ENCODE measurements at places on chromosomes 2 and 18.
A peak's percentile ranks its signal among the peaks of the same experiment; 100 is the strongest.

DNA sequence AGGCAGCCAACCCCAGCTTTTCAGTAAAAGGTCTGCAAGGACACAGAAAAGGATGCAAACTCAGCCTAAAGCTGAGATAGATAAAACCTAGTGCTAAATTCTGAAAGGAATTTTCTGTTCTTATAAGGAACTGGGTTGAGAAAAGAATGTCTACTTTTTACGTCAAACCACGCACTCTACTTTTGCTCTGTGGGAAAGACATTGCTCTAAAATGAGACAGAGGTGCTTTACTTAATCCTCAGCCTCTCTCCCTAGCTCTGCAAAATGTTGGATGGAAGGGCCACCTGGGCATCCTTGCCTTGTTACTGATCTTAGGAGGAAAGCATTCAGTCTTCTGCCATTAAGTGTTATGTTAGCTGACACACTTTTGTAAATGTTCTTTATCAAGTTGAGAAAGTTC is 72.1 kb upstream of the LINC00305 start:
- no peak for DNase-seq

DNA sequence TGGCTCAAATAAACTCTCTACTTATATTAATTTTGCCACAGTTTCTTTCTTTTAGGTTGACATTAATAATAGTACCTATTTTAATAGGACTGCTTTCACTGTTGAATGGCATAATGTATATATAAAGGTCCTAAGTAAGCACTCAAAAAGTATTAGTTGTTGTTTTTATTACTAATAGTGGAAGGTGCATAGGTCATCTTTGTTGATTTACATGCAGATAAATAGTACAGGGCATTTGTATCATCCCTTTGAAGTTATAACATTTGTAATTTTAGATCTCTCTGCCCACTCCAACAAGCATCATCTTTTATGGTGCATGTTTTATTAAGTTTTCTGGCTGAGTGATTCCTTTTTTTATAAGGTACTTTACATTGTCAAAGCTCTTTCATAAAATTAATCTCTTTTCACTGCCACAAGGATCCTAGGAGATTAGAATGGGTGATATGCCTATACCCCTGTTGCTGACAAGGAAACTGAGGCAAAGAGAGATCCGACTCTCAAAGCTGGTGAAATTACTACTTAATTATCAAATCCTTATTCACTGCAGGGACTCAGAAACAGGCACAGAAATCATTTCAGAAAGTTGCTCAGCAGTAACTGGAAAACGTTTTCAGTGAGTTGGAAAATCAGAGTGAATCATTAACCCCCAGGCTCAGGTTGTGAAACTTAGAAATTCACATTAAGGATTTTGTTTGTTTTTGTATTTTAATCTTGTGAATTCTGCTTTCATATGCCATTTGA is 299.6 kb downstream of the AGPS start:
- no peak for DNase-seq

- no peak for DNase-seq
Measured at GRCh38 chr2:168300460-168300859, 53.1 kb upstream of the STK39 start.

DNA sequence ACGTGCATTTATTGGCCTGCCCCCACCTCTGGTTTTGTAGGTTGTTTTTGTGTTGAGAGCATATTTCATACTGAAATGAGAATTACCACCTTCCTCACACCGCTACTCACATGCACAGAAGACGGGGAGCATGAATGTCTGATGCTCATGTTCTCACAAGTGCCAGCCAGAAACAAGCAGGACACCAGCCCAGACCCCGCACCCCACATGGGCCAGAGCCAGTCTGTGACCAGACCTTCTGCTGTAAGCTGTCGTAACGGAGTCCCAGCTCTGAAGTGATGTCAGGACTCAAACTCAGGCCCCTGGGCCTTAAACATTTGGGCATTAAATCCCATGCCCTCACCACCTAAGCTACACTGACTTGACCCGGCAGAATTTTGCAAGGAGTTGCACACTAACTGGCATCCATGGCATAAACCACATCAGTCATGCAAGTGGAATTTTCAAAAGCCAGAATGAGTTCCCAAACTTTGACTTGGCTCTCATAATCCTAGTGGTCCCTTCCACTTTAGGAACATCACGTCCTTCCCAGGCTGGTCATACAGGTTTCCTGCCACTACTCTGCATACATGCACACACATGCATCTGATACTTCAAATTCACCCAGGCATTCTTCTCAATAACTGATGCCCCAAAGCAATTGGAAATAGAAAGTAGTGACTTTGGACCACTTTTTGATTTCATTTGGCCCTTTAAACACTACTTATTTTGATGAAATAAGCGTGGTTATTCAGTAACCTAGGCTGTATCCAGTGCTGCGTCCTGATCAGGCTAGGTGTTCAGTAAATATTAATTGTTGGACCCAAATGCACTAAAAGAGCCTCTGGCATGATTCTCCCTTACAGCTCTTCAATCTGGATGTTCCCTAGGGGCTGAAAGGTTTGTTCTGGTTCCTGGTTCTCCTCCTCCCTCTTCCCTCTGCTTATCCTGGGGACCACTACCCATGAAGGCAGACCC is 223.1 kb upstream of the ID2 start:
- DNase-seq = no peak

DNA sequence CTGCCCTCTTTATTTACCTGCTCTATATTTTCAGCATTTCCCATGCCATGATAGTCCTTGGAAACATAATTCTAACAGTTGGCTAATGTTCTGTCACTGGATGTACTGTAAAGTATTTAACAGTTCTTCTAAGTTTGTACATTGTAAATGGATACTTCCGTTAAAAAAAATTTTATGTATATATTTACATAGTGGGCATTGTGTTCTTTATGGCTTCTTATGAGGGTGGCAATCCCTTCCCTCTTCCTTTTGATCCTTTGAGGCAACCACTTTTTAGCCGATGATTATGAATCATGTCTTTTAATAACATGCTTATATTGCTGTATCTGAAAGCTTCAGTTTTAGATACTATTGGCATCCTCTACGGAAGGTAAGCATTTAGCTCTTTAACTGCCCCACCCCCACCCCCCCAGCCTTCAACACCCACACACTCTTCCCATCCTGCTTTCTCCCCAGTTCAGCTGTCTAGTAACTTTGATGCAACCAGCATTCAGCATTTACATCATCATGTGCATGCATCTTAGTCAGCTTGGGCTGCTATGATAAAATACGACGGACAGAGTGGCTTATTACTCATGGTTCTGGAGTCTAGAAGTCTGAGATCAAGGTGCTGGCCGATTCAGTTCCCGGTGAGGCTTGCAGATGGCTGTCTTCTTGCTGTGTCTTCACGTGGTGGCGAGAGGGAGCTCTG is 21.0 kb upstream of the EDAR start:
- DNase-seq = no peak

DNA sequence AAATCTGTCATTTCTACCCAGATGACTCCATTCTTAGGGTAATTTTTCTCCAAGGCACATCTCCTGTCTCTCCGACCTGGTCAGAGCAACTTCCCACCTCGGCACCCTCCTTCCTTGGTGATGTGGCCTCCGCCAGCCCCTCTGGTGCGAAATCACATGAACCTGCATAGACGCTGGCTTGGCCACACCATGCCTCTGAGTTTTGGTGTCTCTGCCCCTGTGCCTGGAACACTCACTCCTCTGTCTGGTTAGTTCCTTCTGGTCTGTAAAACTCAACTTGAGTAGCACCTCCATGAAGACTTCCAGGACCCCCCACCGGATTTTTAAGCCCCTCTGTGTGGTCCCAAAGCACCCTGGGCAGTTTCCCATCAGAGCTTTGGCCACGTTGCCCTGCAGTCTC is 83.2 kb upstream of the OTOS start:
- no peak for DNase-seq

DNA sequence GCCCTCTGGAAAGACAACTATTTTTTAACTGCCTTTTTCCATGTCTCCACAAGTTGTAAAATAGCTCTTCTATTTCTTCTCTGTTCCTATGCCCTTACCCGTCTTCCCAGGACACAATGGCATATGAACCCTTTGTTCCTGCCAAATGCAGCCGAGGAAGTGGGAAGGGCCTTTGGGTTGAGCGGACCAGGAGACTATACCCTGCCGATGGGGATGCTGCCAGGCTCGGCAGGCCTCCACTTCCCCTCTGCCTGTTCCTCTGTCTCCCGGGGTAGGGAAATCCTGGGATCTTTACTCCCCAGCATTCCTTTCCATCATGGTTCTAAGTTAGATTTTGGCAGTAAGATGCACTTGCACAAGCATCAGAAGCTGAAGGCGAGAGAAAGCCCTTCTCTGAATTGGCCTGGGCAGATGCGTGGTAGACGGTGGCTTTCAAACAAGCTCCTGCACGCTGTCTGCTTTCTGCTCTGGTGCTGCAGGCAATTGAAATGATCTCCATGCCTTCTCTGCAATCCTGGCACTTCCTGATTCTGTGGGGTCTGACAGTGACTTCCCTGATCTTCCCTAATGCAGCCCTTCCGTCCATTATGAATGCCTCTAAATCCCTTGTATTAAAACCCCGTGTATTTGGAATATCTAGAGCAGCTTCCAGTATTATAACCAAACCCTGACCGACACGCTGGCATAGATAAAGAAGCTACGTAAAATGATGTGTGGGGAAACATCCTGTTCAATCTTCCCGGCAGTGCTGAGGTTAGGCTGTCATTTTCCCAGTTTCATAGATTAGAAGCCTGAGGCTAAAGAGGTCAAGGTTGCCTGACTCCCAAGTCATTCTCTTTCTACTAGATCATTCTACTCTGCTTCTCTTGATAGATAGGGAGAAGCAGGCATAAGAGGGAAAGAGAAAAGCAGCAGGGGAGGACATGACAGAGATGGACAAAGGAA is 69.8 kb downstream of the MCFD2 start:
- no peak for DNase-seq

DNA sequence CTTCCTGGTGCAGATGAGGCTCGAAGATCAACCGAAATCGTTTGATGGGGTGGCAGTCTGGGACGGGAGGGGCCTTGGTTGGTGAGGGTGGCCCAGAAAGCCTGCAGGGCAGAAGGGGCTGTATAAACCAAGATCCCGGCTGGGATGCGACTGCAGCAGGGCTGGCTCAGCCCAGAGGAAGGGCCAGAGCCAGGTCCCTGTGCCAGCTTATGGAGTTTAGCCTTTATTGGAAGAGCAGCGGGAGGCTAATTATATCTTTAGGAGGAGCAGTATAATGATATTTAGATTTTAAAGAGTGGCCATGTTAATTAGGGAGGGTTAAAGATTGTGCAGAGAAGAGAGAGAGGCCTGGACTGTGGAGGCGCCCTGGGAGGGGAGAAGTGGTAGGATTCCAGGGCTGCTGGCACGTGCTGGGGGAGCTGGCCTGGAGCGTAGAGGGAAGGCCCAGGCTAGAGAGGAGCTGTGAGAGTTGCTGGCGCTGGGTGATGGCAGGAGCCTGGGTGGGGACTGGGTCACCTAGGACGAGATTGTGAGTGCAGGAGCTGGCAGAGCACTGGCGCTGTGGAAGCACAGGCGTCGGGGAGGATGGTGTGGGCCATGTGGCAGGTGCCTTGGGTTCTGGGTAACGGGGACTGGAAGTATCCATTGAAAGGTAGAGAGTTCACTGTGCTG is 25.1 kb downstream of the TRAF3IP1 start:
- no peak for DNase-seq

DNA sequence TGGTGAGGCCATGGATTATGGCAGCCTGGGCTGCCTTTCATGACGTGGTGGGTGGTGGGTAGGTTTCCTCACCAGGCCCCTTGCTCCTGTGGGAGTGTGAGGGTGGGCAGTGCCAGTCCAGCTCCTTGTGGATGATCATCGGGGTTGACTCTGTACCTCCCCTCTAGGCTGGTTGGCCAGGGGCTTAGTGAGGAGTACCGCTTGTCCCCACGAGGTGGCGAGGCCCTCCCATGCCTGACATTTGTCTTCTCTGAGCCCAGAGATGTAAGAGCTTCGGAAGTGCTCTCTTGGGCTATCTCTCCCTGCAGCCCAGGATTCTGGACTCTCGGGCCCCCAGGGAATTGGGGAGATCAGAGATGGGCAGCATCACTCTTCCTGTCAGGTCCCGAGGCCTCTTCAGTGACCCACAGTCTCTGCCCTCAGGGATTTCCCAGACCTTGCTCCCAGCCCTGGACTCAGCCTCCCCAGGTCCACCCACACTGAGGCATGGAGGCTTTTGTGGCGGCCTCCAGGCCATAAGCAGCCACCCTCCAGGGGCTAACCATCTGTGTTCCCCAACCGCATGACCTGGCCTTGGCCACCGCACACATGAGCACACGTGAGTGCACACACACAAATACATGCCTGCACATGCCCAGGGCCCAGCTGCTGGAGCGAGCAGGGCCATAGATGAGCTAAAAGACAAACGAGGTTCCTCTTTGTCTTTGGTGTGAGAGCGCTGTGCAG is 6.5 kb downstream of the SPR start:
- no peak for DNase-seq

DNA sequence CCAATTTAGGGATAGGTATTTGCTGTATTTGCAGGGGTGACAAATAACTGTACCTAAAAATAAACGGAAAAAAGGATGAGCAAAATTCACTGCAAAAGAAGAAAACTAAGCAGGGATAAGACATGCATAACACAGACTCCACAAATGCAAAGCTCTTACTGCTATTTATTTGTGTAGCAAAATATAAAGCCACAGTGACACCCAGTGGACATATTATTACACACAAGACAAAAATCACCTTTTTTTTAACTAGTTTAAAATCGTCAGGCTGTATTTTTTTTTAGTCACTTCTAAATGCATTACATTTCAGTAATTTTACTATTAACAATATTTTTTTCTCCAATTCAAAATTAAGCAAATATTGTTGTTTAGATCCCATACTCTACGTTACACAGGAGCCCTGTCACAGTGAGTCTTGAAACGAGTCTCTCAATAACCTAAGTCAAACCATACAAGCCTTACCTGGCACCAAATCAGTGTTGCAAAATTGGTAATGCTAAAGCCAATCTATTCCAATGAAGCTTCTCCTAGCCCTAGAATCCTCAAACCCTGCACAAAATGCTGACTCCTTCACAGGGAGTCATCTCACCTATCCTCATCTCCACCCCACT is 23.7 kb downstream of the METTL4 start:
- peak; percentile 68 for DNase-seq

DNA sequence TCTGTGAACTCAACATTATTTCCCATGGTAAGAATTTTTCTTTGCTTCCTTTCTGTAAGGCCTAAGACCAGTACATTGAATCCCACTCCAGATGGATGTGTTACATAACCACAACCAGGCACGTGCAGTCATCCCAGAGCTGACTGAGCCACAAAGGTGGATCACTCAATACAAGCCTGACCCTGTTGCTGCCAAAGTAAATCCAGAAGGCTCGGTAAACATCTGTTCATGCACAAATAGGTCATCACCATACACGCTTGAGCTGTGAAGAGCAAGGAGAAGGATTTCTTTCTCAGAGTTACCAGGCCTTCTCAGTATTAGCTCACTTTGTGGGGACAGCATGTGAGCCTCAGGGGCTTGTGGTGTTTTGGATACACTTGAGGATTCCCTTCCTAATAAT is 791.4 kb upstream of the FANCL start:
- no peak for DNase-seq

- DNase-seq = no peak
Measured at GRCh38 chr2:152420363-152420762, 85.4 kb downstream of the FMNL2 start.

DNA sequence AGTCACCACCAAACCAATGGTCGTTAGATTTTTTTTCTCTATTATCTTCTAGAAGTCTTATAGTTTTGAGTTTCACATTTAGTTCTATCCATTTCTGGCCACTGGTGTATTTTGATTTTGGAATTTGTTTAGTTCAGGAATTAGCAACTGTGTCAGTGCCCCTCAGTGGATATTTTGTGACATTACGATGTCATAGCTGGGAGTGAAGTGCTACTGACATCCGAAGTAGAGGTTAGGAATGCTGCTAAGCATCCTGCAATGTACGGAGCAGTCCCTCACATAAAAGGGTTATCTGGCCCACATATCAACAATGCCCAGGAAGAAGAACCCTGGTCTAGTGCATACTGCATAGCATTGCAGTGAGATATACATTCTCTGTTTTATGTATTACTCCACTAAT is 157.4 kb upstream of the RGPD4 start:
- DNase-seq = no peak
